ENCODE measurements at places on chromosomes 11 and 22.

GRCh38 chr11:35780951-35781860 is 118.6 kb downstream of the TRIM44 start:
- peak; percentile 51 for DNase-seq

DNA sequence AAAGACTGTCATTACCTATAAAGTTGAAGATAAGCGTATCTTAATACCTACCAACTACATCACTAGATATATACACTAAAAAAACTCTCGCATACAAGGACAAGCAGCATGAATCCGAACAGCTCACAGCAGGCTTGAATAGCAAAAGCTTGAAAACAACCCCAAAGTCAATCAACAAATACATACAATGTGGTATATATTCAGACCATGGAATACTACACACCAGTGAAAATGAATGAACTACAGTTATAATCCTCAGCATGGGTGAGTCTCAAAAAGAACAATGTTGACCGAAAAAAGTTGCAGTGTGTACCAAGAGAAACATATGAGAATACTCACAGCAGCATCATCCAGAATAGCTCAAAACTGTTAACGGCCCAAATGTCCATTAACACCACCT is 25.2 kb downstream of the USP28 start:
- DNase-seq = no peak

GRCh38 chr22:22928666-22929380 is 41.2 kb downstream of the IGLL5 start:
- peak; percentile 43 for DNase-seq

GRCh38 chr11:69928975-69929374 is 109.8 kb upstream of the FGF3 start:
- DNase-seq = no peak

GRCh38 chr11:32899438-32899837 is 6.8 kb downstream of the QSER1 start:
- DNase-seq = no peak

Measured in M059J (cell line).